ENCODE measurements at places on chromosomes 5 and 9.

GRCh38 chr5:31937226-31937625 lies 236.9 kb downstream of the GOLPH3 start:
- ATAC-seq = no peak

- no peak for ATAC-seq
These were observed 365.2 kb downstream of the BRINP1 start for GRCh38 chr9:119003882-119004617.

DNA sequence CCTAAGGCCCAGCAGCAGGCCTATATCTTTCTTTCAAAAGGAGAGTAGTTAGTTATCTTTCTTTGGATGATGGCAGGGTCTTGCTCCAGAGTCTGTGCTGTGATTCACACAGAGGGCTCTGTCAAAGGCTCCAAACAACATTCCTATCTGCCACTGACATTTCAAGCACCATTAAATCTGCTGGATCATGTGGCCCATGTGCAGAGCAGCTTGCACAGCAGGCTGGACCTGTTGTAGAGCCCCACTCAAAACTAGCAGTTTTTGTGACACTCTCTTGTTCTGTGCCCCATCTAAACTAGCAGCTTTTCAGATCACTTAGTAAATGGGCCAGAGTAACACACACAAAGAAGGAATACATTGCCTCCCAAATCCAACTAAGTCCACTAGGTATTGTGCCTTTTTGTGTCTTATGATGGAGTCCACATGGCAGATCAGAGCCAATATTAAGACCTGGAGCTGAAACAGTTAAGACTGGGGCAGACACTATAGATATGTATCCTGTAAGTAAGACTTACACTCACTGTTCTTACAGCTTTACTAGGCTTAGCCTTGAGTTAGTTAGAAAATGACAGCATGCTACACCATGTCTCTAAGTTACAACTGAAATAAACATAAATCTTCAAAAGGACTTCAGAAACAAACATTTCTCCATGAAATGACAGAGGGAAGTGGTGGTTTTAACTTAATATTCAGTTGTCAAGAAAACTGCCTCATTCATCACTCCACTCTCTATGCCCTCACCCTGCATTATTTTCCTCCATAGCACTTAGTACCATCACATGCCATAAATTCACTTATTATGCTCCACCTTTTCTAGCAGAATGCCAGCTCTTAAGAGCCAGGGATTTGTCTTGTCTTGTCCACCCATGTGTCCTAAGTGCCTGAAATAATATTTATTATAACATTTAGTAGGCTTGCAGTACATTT lies 400.9 kb downstream of the RAB3C start:
- no peak for ATAC-seq

- ATAC-seq = no peak
These were observed 14.0 kb upstream of the JAK2 start for GRCh38 chr9:4970970-4971641.

GRCh38 chr9:84385386-84386040 lies 45.0 kb upstream of the SLC28A3 start:
- no peak for ATAC-seq

DNA sequence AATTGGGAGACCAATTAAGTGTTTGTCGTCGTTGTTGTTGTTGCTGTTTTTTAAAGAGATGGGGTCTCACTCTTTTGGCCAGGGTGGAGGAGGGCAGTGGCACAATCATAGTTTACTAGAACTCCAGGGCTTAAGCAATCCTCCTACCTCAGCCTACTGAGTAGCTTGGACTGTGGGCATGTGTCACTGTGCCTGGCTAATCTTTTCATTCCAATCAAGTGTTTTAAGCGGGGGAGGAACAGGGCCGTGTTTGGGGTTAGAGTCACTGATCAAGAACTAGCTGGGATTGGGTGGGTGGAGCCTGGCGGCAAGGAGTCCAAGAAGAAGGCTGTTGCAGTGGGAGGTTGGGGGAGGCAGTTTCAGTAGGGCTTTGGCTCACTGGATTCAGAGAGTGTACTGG lies 13.8 kb downstream of the SNX30 start:
- ATAC-seq = no peak

- ATAC-seq = no peak
These were observed 97.2 kb downstream of the NFIB start for GRCh38 chr9:14216612-14217194.

- ATAC-seq = no peak
These were observed 123.6 kb upstream of the PPP1R26 start for GRCh38 chr9:135356021-135356420.

DNA sequence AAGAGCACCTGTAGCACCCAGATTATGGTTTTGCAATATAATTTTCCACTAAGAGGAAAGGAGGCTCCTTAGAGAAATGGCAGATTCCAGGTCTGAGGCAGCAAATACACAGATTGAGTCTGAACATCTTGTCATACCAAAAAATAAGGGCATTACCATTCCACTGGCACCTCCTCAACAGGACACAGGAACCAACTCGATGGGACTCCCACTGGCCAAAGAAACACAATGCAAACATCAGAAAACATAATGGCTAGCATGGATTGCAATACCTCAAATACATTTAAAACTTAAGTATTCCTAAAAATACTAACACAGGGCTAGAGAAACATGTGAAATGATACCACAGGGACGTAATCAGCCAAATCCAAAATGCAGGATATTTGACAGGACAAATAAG lies 12.4 kb upstream of the RANBP17 start:
- no peak for ATAC-seq

DNA sequence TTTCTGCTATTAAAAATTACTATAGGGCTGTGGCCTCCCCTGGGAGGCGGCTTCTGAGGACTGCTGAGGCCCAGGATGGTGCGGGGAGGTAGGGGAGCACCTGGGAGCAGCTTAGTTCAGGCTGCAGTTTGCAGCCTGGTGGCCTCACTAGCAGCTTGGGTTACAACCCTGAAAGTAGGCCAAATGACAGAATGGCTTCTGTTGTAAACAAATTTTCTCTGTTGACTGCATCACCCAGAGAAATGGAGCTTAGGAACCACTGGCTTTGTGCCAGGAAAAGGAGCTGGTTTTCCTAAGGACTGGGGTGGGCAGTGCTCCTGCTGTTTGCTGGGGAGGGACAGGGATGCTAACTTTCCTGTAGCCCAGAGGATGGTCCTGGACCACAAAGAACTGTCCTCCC lies 130.3 kb downstream of the ENTREP1 start:
- no peak for ATAC-seq

DNA sequence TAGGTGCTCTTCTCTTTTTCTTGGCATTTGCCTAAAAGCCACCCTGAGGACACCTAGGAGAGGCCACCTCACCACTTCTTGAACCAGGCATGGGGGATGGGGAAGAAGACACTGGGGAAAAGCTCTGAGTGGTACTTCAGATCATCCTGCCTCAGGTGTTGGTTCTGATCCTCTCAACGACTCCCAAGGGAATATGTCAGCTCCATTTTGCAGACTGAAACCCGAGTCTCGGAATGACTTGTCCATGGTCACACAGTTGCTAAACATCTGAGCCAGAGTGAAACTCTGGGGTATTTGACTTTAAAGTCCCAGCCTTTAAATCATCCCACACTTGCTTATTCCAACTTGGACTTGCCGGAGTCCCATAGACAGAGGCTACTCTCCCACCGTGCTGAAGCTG lies 120.6 kb upstream of the GABRP start:
- ATAC-seq = no peak

GRCh38 chr5:42502613-42503470 lies 79.6 kb downstream of the GHR start:
- ATAC-seq = no peak

- no peak for ATAC-seq
These were observed 207.5 kb downstream of the CHSY3 start for GRCh38 chr5:130111746-130112145.

DNA sequence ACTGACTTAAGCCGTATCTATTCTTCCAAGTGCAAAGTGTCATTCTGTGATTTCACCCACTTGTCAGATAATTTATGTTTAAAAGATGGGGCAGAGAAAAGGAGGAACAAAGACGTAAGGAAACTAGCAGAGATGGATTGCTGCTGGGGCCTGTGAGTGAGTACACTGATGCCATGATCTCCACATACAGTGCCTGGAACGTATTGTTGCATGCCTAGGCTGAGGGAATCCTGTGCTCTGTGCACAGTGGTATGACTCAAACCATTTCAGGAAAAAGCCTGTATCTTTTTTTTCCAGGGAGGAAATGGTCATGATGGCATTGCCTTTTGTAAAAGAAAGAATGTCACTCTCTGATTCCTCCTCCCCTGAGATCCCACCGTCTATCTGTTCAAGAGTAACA lies 359.5 kb upstream of the ADAMTS16 start:
- ATAC-seq = no peak

DNA sequence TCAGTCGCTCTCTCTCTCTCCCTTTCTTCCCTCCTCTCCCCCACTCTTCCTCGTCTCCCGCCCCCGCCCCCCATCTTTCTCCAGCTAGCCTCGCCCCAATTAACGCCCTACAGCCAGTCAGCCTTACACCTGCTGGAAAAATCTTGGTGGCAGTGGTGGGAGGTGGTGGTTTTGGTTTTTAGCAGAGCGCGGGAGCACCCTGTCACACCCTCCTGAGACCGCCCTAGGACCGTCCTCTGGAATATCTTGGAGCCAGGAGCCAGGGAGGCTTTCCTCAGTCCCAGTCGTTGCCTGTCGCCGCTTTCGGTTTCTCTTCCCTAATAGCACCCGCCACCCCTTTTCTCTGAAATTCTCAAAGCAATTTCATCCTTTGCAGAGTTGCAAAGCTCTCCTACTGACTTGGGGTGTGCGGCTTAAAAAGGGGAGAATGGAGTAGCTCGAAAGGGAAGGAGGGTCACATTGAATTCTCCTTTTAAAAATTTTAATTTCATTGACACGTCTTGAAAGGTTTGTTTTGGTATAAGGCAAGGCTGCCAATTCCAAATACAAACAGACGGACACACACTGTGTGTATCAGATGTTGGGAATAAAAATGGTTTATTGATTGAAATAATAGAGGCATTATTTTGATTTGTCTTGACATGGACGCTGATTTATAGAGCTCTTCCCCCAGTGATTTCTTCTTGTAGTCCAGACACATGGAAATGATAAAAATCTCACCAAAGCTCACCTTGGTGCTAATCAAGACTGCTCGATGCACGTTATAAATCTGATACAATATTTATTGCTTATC lies 301.3 kb downstream of the PARP8 start:
- peak; percentile 29 for ATAC-seq

- no peak for ATAC-seq
These were observed 168.2 kb upstream of the RAI14 start for GRCh38 chr5:34487956-34488355.

Data from gastroesophageal sphincter (tissue), 4 donors.